ENCODE measurements at places on chromosomes 2 and 18.

- DNase-seq: no peak
Measured at GRCh38 chr2:179340678-179341077, 76.0 kb upstream of the SESTD1 start.

DNA sequence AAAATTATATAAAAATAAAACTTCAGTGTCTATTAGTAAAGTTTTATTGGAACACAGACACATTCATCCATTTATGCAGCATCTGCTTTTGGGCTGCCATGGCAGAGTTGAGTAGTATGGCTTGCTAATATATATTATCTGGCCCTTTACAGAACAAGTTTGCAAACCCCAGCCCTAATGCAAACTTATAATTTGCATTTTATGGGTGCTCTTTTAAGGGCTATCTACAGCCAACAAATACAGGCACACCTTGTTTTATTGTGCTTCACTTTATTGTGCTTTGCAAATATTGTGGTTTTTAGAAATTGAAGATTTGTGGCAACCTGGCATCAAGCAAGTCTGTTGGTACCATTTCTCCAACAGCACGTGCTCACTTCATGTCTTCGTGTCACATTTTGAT is 35.2 kb upstream of the DLX2 start:
- no peak for DNase-seq

DNA sequence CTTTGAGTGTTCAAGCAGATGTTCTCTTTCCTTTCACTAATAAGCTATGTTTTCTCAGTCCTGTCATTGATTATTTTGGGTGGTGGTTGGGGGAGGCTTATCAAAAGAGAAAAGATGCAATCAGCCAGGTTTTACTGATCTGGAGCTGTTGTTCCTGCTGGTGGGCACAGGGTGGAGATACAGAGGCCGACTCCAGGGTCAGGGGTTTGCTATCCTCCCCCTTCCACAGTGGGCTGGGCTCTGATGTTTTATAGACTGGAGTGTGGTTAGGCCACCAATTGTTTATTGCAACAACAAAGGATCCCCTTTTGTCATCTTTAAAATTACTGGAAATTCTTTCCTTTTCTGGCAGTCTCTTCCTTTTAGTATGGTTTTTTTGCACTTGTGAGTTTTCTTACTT is 120.5 kb downstream of the TANC1 start:
- DNase-seq: no peak

GRCh38 chr18:46324087-46324955 is 220.1 kb downstream of the HAUS1 start:
- no peak for DNase-seq

DNA sequence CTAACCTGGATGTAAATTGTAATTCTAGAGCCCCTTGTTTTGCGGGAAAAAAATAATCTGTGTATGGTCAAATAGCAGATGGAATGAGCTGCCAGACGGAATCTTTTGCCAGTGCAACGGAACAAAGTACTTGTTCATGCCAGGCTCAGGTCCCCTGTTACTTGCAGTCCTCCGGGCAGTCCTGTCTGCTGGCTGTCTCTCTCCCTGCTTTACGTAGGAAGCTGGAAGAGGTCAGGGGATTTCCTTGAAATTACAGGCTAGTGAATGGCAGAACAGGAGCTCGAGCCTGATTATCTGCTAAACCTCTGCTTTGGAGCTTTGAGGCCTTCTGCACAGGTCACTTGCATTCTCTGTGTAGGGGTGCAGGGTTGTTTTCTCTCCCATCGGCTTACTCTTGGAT is 54.8 kb downstream of the LRRFIP1 start:
- peak; percentile 45 for DNase-seq

DNA sequence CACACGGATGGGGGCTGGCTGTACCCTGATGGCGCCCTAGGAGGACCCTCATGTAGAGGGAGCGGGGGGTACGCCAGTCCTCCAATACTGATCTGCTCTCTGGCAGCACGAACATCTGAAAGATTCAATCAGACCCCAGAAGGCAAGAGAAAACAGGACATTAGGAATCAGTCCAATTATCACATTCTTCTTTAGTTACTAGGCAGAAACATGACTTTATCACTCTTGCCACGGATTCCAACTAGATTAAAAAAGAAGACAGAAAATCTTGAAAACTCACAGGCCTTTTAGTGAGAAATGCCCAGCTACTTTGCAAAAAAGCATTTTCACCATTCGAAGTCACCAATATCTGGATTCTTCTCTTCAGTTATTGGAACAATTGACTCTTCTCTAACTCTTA is 68.4 kb downstream of the ID2 start:
- DNase-seq: no peak

GRCh38 chr2:218060118-218060517 is 8.9 kb upstream of the RUFY4 start:
- DNase-seq: no peak

- no peak for DNase-seq
Measured at GRCh38 chr2:240597054-240597418, 10.5 kb downstream of the CAPN10 start.

DNA sequence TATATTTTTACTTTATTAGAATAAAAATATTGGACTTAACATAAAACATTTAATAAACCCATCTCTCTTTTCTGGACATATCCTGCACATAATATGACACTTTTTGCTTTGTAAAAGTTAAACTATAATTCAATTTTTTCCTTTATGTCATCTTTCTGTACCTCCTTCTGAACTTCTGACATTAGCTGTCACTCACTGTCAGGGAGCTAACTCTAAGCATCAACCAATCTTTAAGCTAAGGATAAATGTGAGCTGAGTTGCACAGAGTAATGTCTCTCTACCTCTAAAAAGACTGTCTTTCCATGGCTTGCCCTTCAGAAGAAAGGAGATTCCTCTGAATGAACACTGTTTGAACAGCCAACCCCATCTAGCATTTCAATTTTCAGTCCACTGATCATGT is 948.6 kb upstream of the CHAC2 start:
- DNase-seq: no peak

- DNase-seq: no peak
Measured at GRCh38 chr18:44714376-44714775, 33.7 kb downstream of the SETBP1 start.

GRCh38 chr18:51623653-51624052 is 426.2 kb upstream of the MEX3C start:
- no peak for DNase-seq

GRCh38 chr2:174553811-174554493 is 43.7 kb downstream of the WIPF1 start:
- DNase-seq: no peak

GRCh38 chr18:76335859-76336640 is 159.0 kb downstream of the ZNF516 start:
- no peak for DNase-seq

DNA sequence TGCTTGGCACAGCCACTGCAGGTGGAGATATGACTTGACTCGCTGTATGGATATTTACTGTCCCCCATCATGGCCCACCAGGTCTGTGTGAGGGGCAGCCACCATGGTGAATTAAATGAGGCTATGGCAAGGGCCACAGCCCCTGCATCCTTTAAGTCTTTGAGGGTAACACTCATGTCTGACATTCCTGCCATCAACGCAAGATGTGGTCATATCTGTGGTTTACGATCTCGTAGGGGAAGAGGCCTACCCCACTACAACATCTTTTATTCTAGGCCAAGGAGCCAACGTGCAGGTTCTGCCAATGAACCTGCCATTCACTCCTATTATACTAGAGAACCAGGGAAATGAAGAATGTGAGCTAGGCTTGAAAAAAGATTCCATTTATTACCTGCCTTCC is 381.6 kb upstream of the ID2 start:
- peak; percentile 20 for DNase-seq

- DNase-seq: no peak
Measured at GRCh38 chr2:201363857-201364560, 6.9 kb upstream of the FLACC1 start.

GRCh38 chr18:25834061-25834460 is 256.4 kb downstream of the SS18 start:
- DNase-seq: no peak

DNA sequence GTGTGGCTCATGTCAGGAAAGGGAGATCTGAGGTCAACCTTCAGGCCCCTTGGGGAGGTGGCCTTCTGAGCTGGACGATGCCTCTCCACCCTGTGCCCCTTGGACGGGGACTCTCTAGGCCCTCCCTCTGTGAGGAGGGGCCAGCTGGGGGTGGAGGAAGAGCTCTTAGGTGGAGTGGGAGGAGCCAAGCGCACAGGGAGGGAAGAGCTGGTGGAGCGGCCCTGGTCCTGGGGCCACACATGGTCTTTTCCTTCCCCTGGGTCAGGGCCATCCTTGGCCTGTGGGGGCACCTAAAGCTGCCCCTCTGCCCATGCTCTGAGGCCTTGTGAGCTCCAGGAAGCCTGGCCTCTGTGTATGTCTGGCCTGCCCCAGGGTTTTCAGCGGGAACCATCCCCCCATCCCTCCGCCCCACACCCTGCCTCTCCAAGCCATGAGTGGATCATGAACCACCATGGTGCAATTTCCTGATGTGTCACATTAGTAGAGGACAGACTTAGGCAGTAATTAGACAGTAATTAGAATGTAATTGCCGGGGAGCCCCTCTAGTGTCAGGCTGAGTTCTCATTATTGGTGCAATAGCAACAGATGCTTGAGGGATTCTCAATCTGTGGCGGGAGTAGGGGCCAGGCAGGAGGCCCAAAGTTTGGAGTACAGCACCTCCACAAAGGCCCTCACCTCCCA is 63.0 kb downstream of the GLI2 start:
- DNase-seq: no peak

GRCh38 chr2:189624648-189625355 is 36.5 kb upstream of the ASNSD1 start:
- no peak for DNase-seq

DNA sequence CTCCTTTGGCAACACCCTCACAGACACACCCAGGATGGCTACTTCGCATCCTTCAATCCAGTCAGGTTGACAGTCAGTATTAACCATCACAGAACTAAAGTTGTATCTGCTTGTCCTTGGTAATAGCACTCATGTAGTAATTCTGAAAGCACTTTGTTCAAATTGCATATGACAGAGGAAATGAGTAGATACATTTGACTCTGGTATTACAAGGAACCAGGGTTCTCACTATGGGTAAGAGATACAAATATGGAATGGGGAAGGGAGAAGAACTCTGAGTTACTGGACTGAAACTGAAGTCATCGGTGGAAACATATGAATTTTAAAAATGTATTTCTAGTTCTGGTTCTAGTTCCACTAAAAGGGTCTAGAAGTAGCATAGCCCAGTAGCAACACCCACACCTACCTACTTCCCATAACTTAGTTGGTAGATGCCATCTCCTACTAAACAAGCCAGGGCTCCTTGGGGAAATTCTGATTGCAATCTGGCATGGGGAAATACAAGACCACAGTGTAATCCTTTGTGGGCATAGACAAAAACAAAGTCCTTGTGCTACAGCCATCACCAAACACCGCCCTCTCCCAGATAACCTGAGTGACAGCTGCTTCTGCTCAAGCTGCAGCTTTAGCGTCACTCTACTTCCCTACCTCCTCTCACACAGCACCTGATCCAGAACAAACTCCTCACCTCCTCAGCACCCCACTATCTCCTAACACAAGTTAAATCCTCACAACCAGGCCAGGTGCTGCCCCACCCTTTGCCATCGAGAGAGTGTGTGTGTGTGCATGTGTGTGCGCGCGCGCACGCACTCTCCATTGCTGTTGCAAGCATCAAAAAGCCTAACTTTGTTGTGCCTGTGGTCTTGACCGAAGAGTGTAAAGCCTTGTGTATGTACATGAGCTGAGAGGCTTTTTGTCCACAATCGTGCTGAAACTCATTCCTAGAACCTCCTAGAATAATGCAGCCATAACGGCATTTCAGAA is 31.4 kb upstream of the CD226 start:
- DNase-seq: no peak

- no peak for DNase-seq
Measured at GRCh38 chr2:45131587-45131986, 122.3 kb upstream of the SIX2 start.

GRCh38 chr2:24919037-24919505 is 966 bp downstream of the ADCY3 start:
- DNase-seq: peak; percentile 76

DNA sequence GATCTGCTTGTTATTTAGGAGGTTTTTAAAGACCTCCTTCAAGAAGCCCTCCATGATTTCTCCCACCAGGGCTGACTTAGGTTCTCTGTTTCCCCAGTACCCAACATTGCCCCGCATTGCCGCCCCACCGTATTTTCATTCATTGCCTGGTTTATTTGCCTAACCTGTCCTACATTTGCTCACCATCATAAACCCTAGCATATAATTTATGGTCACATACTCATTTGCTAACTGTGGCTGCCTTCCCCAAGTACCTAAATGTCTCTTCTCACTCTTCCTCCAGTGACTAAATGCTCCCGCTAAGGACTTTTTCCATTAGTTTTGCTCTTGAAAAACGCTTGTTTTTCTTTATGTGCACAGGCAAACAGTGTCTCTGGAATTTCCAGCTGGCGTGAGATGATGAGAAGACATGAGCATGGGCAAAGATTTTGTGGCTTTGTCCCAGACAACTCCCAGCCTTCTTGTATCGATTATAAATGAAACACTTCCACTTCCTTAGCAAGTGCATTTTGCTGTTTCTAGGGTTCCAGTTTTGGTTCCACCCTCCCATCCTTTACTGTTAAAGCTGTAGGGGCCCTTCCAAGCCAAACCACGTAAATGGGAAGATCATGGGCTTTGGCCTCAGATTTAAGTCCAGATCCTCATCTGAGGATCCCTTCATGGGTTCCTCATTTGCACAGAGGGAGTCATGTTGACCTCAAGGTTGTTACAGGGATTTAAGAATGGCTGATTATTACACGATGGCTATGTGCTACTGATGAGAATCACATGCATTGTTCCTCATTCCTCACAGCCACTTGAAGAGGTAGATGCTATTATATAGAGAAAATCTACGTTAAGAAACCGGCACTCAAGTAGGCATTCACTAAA is 21.0 kb upstream of the ARMC9 start:
- no peak for DNase-seq

DNA sequence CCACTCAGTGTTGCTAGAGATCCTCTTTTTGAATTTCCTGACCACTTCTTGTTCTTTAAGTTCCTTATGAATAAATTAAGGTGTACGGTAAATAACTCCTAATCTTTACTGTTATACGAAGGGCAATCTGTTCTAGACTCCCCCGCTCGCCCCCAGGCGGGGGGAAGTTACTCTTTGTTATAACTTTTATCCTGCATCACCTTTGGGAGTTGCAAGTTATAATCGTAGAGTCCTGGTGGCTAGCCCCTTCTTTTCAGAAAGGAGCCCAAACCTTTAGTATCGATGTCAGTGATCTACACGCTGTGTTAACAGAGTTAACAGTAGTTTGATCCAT is 652 bp downstream of the GCA start:
- DNase-seq: no peak

DNA sequence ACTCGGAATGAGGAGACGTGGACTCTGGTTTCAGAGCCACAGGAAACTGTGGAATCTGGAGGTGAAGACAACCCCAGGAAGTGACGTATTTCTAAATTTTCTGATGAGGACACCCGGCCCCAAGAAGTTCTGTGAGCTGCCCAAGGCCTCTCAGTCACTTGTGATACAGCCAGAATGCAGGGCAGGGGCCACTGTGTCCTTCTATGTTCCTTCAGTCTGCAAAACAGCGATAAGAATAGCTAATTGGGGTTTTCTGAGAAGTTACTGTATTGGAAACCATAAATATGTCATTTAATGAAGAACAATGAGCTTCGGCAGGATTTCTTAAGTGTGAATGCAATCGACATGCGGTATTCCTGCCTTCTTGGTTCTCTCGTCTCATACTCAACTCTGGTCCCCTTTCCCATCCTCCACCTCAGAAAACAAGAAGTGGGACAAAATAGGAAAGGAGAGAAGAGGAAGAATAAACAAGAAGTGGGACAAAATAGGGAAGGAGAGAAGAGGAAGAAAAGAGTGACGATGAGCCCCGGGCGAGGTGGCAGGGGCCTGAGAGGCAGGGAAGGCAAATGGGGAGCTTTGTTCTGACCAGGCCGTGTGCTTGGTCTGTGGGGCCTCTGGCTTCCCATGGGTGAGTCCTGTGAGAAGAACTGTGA is 282.0 kb upstream of the REV1 start:
- no peak for DNase-seq

- no peak for DNase-seq
Measured at GRCh38 chr2:217218269-217219163, 358.7 kb upstream of the TNP1 start.

Data from activated CD8-positive, alpha-beta memory T cell treated with anti-CD3 and anti-CD28 coated beads, Interleukin-2, amount 50 U/mL, for 48 hours (primary cell).